ENCODE measurements at places on chromosomes 13 and 19. TPM values are rescaled to one million over a fixed set of nuclear protein-coding genes. Genes with fewer than 3 reads are reported as not detected.

DNA sequence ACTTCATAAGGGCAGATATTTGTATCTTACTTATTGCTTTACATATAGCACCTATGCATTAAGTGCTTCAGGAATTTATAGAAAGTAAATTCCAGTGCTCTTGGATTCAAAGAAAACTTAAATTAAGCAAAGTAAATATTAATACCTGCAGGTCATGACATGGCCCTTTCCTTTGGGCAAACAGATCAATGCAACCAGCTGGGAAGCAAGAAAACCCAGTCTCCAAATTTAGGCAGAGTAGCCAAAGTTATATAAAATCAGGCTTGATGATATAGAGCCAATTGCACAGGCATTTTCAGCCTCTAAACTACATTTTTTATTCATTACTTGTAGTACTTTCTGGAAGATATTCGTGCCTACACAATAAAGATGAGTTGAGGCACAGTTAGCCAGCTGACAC lies 16.9 kb downstream of the TGDS start:
- no peak overlapping the region for H3K4me3 ChIP-seq
- no peak for DNase-seq
- H3K27ac ChIP-seq: no peak overlapping the region
- peaks cover 9% of the 10 kb centered on the region for H3K36me3 ChIP-seq
- no peaks in the 10 kb centered on the region for H3K27me3 ChIP-seq

GRCh38 chr13:107088061-107088460 lies 520.1 kb upstream of the ARGLU1 start:
- H3K27ac ChIP-seq: no peak overlapping the region
- H3K36me3 ChIP-seq: no peaks in the 10 kb centered on the region
- no peak for DNase-seq
- peaks cover 2% of the 10 kb centered on the region for H3K4me1 ChIP-seq

DNA sequence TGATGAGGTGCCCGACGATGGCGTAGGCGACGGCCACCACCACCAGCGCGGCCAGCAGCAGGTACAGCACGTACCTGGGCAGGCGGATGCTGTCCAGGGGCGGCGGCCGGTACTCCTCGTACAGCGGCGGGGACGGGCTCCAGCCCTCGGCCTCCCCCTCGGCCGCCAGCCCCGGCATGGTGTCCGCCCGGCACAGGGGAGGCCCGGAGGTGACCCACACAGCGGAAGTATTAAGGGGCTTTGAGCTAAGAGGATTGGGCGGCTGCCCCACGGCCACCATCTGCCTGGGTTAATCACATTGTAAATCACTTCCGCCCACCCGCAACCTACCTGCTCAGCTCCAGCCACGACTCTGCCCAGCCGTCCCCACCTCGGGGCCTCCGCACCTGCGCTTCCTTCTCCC lies at the start of gene SMIM44:
TSS of gene SMIM44 (minus strand) at position 216 of the 403 bp plus-strand sequence. CDS start at position 178, 38 bp downstream.
- H3K4me3 ChIP-seq: no peak within 1 kb of the TSS
- no peaks in the 10 kb centered on the region for H3K4me1 ChIP-seq
- no peak for DNase-seq
- no peaks in the 10 kb centered on the region for H3K36me3 ChIP-seq
- H3K27me3 ChIP-seq: no peaks in the 10 kb centered on the region

DNA sequence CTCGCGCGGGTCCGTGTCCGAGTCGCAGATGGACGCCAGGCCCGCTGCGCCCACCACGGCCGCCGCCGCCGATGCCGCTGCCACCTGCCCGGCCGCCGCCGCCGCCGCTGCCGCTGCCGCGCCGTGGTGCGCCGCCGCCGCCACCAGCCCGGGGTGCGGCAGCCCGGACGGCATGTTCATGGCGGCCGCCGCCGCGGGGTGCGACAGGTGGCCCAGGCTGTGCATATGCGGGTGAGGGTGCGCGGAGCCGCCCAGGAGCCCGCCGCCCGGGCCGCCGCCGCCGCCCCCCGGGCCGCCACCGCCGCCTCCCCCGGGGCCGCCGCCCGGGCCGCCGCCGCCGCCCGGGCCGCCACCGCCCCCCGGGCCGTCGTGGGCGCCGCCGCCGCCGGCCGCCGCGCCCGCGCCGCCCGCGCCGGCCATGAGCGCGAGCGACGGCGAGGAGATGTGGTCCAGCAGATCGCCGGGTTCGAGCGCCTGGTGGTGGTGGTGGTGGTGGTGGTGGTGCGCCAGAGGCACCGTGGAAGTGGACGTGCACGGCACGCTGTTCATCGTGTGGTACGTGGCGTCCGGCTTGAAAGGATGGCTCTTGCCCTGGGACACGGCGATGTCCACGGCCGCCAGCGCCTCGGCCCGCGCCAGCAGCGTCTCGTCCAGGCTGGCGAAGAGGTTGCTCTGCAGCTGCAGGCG lies 1.3 kb downstream of the POU4F1 start:
- no peak for DNase-seq
- H3K36me3 ChIP-seq: no peaks in the 10 kb centered on the region
- H3K4me1 ChIP-seq: no peaks in the 10 kb centered on the region
- no peak overlapping the region for H3K4me3 ChIP-seq
- H3K27ac ChIP-seq: no peak overlapping the region
- no peaks in the 10 kb centered on the region for H3K27me3 ChIP-seq

GRCh38 chr19:53824134-53824611 lies at the start of gene NLRP12:
Gene NLRP12, minus strand, starts transcription at chr19:53824314. Its CDS starts 140 bp downstream, at chr19:53824174.
- H3K27me3 ChIP-seq: no peaks in the 10 kb centered on the region
- no peak within 1 kb of the TSS for H3K27ac ChIP-seq
- H3K4me1 ChIP-seq: no peaks in the 10 kb centered on the region
- no peak for DNase-seq

- H3K4me1 ChIP-seq: no peaks in the 10 kb centered on the region
- no peak overlapping the region for H3K4me3 ChIP-seq
- no peaks in the 10 kb centered on the region for H3K36me3 ChIP-seq
- no peaks in the 10 kb centered on the region for H3K27me3 ChIP-seq
- DNase-seq: peak; percentile 9
Observed at GRCh38 chr19:35353635-35354034, 4.6 kb upstream of the FFAR3 start.

GRCh38 chr19:6239871-6240676 lies 39.7 kb downstream of the MLLT1 start:
- no peaks in the 10 kb centered on the region for H3K4me1 ChIP-seq
- no peak for DNase-seq
- H3K36me3 ChIP-seq: no peaks in the 10 kb centered on the region
- H3K27ac ChIP-seq: no peak overlapping the region

- H3K36me3 ChIP-seq: no peaks in the 10 kb centered on the region
- DNase-seq: peak; percentile 99
- no peaks in the 10 kb centered on the region for H3K4me1 ChIP-seq
Observed at GRCh38 chr19:42396381-42397262, 6.5 kb upstream of the CNFN start.

DNA sequence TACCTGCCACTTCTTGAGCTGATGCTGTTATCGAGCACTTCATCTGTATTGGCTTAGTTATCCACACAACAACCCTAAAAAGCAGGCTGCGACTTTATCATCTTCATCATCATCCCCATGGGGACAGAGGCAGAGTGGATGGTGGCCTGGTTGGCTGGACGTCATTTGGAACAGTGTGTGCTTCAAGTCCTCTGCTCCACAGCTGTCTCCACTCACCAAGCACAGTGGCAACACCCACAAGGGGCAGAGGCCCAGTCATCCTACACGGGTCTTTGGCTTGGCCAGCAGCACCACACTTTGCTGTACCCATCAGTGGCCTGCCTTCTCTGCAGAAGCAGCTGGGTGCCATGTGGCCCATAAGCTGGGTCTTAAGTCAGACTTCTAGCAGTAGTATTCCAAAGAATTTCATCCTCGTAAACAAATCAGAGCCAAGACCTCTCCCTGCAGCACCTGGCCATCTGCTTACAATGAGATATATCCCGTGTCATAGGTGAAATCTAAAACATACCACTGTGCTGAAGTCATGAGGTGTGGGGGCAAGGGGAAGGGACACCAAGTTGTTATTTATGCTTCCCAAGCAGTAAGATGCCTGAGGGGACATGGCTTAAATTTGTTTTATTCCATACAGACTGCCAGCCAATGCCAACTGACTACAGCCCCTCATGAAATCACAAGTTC lies 47.9 kb upstream of the EPHX3 start:
- peak; percentile 4 for DNase-seq
- no peak overlapping the region for H3K4me3 ChIP-seq
- H3K27ac ChIP-seq: no peak overlapping the region
- H3K27me3 ChIP-seq: no peaks in the 10 kb centered on the region
- H3K36me3 ChIP-seq: no peaks in the 10 kb centered on the region

DNA sequence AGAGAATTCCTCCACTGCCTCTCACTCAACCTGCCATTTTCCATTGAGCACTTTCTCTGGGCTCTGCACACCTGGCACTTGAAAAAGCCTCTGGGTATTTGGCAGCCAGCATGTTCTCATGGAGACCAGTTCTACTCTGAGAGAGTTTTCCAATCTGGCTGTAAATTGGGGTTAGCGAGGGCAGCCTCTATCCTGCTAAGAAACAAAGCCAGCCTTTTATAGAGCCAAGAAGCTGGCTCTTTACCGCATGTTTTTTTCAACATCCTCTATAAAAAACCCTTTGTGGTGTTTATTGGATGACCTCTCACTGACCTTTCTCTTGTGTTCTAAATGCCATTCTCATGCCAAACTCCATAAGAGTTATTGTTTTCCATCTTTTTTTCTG lies 52.6 kb upstream of the RCBTB2 start:
- no peak overlapping the region for H3K27ac ChIP-seq
- H3K27me3 ChIP-seq: no peaks in the 10 kb centered on the region
- H3K4me1 ChIP-seq: peaks cover 8% of the 10 kb centered on the region

DNA sequence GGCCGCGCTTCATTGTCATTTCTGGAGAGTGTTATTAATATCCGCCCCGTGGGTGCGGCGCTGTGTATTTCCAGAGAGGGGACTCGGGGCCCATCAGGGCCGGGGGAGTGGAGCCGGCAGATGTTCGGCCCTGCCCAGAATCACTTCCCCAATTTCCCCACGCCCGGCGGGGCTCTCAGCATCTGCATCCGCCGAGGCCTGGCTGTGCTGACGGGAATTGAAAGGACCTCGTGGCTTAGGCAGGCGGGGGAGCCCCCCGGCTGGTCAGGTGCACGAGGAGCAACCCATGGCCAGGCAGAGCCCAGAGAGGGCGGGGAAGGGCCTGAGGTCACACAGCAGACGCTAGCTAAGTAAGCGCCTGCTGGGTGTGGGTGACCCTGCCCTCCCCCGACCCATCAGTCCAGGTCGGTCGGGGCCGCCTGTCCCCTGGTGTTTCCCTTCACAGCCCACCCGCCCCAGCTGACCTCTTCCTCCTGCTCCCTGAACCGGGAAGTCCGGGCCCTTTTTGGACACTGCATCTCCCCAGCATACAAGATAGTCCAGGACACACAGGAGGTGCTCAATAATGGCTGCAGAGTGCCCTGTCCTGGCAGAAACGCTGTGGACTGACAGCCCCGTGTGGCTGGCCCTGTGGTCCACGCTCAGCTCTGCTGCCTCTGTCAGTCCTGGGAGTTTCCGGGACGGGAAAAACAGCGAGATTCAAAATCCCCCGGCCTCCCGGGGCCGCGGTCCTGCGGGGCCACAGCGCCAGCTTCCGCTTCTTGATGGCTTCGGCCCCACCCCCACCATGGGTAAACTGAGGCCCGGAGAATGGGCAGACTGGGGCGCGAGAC lies 22.1 kb downstream of the ARID3A start:
- peak; percentile 92 for DNase-seq
- H3K4me1 ChIP-seq: no peaks in the 10 kb centered on the region
- no peak overlapping the region for H3K4me3 ChIP-seq
- no peaks in the 10 kb centered on the region for H3K36me3 ChIP-seq

DNA sequence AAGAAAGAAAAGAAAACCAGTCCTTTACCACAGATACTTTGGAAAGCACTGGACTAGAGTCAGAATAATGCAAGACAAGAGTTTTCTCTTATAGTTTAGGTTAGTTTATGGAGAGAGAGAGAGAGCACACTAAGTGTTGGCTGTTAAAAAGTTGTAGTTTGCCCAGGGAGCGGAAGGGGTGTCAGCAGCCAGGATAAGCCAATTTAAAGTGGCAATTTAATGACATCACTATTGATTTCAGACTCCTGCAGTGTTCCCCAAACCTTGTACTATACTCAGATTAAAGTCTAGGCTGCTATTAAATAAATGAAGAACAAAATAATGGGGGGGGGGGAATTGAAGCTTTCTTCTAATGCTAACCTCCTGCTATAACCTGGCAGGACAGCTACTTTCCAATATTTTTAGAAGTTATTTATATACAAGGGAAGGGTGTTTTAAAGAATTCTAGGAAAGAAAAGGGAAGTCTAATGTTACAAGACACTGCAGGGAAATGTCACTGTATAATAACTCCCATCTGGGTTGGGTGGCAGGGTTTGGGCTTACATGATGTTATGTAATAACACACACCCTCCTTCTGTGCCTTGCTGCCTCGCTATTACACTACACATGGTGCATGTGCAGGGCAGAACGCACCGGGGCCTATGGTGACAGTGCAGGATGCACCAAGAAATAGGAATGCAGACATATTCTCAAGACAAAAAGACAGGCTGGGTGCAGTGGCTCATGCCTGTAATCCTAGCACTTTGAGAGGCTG lies 19.9 kb downstream of the TPT1 start:
- H3K27me3 ChIP-seq: no peaks in the 10 kb centered on the region
- DNase-seq: no peak
- H3K4me3 ChIP-seq: no peak overlapping the region

- no peaks in the 10 kb centered on the region for H3K4me1 ChIP-seq
- no peak overlapping the region for H3K4me3 ChIP-seq
- DNase-seq: no peak
- no peak overlapping the region for H3K27ac ChIP-seq
- no peaks in the 10 kb centered on the region for H3K27me3 ChIP-seq
Observed at GRCh38 chr13:51532736-51533197, 51.5 kb upstream of the WDFY2 start.

- no peaks in the 10 kb centered on the region for H3K4me1 ChIP-seq
- no peak for DNase-seq
- no peak overlapping the region for H3K4me3 ChIP-seq
- no peaks in the 10 kb centered on the region for H3K27me3 ChIP-seq
- H3K27ac ChIP-seq: no peak overlapping the region
Observed at GRCh38 chr13:75173457-75174356, 308.3 kb downstream of the TBC1D4 start.

GRCh38 chr13:30241532-30241931 lies 65.8 kb downstream of the KATNAL1 start:
- H3K4me1 ChIP-seq: no peaks in the 10 kb centered on the region
- no peak overlapping the region for H3K4me3 ChIP-seq
- H3K27me3 ChIP-seq: no peaks in the 10 kb centered on the region
- no peak overlapping the region for H3K27ac ChIP-seq
- peak; percentile 47 for DNase-seq
- H3K36me3 ChIP-seq: no peaks in the 10 kb centered on the region

- H3K4me1 ChIP-seq: no peaks in the 10 kb centered on the region
- H3K36me3 ChIP-seq: no peaks in the 10 kb centered on the region
- H3K27me3 ChIP-seq: no peaks in the 10 kb centered on the region
- no peak overlapping the region for H3K27ac ChIP-seq
Observed at GRCh38 chr19:3593156-3593555, 7.9 kb downstream of the GIPC3 start.

DNA sequence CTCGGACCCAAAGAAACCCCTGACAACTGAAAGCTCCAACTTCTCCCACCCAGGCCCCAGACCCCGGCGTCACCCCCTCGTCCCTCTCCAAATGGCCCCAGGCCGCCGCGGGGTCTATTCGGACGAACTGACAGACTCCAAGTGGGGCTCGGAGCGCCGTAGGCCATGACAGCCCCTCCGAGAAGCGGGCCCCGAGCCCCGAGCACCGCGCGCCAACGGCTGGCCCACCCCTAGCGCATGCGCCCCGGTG lies 360 bp downstream of the DDX39A start:
- peak; percentile 95 for DNase-seq
- no peaks in the 10 kb centered on the region for H3K36me3 ChIP-seq
- peak overlapping the region; percentile 96 for H3K4me3 ChIP-seq
- H3K27me3 ChIP-seq: no peaks in the 10 kb centered on the region
- peak overlapping the region; percentile 61 for H3K27ac ChIP-seq

Gene SHD
- not detected for total RNA-seq

Gene ARGLU1
- total RNA-seq: 108 TPM

Gene OVOL3
- not detected for total RNA-seq

Gene ZNF729
- total RNA-seq: not detected

Gene ARHGEF1
- 137 TPM for total RNA-seq
